ENCODE measurements at places on chromosomes 12 and 14.

DNA sequence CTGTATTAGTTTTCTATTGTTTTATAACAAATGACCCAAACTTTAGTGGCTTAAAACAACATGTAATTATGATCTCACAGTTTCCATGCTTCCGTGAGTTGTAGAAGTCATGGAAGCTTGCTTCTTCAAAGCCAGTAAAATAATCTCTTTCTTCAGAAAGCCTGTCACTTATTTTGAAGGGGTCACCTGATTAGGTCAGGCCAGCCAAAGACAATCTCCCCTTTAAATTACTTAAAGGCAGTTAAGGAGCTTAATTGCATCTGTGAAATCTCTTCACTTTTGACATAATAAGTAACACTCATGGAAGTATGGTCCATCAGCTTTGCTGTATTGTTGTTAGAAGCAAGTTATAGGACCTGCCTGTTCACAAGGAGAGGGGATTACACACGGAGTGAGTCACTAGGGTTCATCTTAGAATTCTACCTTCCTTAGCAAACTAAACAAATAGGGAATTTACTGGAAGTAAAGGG is 89.8 kb downstream of the FAR2 start:
- DNase-seq, result no peak

GRCh38 chr14:101017209-101017608 is 113.7 kb upstream of the RTL1 start:
- DNase-seq, result no peak

- no peak for DNase-seq
Observed at GRCh38 chr14:81406863-81407262, 6.7 kb upstream of the STON2 start.

- no peak for DNase-seq
Observed at GRCh38 chr14:90567191-90567590, 170.4 kb downstream of the CALM1 start.

DNA sequence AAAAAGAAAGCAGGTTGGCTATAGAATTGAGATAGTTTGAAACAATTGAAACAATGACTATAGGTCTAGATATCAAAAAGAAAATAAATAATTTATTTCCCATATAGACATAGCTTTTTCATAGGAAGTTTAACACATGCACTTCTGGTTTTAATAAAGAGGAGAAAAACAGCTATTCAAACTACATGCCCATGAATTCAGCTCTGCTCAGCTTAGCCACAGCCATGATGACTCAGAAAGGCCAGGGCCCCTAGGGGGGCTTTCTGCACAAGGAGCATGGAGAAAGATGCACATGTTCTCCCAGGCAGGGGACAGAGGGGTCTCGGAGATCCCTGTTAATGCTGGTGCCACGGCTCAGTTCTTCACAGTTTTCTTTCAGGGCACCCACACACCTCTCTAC is 114.0 kb downstream of the GALC start:
- DNase-seq, result no peak

- DNase-seq, result peak; percentile 69
Observed at GRCh38 chr12:58907391-58907790, 12.9 kb downstream of the LRIG3 start.

DNA sequence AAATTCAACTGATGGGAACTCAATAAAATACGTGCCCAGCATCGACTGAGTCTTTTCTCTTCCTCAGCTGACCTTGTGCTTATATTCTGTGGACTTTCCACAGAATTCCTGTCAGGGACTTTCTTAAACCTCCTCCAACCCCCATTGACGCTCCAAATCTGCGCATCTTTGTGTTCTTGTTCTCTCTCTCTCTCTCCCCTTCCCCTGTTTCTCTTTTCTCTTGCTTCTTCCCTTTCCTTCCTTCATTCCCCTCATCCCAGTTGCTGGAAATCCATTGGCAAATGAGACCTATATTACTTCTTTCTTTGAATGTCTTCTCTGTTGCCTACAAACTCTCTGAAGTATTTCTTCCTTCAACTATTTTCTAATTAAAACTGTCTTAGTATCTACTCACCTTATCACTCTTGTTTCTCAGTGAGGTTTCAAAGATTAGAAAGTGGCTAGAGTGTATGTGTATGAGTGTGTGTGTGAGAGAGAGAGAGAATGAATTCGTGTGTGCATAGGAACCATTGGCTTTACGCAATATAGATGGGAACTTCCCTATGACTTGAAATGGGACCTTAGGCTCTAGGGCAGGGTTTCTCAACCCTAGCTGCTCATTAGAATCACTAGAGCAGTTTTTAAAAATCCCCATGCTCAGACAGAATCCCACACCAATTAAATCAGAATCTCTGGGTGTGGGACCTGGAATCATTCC is 41.8 kb upstream of the DHRS7 start:
- DNase-seq, result no peak

DNA sequence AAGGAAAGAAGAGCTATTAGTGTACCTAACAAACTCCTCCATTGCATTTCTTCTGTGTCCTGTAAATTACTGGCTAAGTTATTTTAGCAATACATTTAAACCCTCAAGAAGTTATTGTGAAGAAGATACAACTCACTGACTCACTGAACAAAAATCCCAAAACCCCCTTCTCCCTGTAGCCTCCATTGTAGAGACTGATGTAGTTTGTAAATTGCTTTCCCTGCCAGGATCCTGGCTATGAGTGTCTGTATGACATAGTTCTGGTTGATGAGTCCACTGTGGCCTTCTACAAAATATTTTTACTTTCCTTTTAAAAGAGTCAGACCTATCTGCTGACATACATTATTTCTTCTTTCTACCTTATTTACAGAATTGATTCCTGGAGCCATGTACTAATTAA is 155.6 kb downstream of the SLC6A15 start:
- DNase-seq, result no peak

DNA sequence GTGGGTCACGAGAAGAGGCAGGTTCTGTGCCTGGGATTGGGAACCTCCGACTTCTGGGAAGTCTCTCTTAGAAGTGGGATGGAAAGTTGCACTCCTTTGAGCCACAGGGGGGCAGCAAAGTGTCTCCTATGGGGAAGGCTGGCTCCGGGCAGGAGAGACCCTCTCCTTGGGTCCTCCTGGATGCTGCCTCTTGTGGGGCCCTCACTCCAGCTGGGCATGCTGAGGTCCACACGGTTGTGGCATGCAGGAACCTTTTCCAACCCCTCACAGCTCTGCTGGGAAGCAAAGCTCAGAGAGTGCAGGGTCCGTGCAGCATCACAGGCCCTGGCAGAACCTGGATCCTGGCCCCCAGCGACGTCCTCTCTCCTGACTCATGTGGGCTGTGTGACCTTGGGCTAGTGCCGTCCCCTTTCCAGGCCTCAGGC is 17.4 kb downstream of the SDSL start:
- DNase-seq, result peak; percentile 60

DNA sequence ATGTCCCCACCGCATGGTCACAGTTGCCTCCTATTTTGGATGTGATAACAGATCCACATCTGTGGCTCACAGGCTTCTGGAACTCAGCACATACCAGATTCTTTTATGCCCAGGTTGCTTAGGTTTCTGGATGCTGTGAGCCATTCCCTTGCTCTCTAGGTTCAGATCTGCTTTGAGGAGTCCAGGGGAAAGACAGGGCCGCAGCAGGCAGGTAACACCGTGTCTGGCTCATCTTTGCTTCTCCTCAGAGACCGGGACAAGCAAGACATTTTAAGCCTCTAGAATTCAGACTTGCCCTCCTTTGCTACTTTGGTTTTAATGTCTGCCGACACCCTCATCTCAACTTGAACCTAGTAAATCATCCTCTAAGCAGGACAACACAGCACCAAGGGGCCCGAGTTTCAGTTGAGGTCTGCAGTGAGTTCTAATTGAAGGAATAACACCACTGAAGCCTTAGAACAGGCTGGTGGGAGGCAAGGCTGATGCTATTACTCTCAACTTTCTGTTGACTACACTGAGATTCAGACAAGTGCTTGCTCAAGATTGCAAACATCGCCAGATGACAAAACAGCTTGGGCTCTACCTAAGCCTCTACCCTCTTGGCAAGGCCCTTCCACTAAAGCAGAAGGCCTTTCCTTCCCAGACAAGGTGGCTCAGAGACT is 55.3 kb downstream of the MDM2 start:
- no peak for DNase-seq
